Esophagus mucosa (tissue), 1 donor: ENCODE measurements at places on chromosomes 7 and 10. TPM values are rescaled to one million over a fixed set of nuclear protein-coding genes. Genes with fewer than 3 reads are reported as not detected.

MGMT gene
- 16.5 TPM for total RNA-seq

MNX1 gene
- total RNA-seq = 0.12 TPM

STAG3 gene
- 0.48 TPM for total RNA-seq

GRCh38 chr10:62627983-62628382, 176.5 kb upstream of the ADO start:
- no peak for ATAC-seq
